ENCODE measurements at places on chromosomes 1 and 21.
A peak's percentile ranks its signal among the peaks of the same experiment; 100 is the strongest.

GRCh38 chr1:3884966-3885365 lies 15.1 kb downstream of the C1orf174 start:
- no peak for DNase-seq

DNA sequence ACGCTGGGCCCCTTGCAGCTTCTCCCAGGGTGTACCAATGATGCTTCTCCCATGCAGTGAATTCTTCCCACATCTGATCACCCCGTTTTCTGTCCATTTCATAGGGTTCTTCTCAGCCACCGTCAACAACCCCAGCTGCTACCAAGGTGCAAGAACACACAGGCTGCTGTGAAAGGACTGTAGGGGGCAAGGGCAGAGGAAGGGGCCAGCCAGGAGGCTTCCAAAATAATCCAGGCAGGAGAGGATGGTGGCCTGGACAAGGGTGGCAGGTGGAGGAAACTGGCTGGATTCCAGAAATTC lies 113.3 kb upstream of the WNT4 start:
- no peak for DNase-seq

- DNase-seq, result no peak
Measured at GRCh38 chr1:233127157-233127556, 168.4 kb downstream of the PCNX2 start.

DNA sequence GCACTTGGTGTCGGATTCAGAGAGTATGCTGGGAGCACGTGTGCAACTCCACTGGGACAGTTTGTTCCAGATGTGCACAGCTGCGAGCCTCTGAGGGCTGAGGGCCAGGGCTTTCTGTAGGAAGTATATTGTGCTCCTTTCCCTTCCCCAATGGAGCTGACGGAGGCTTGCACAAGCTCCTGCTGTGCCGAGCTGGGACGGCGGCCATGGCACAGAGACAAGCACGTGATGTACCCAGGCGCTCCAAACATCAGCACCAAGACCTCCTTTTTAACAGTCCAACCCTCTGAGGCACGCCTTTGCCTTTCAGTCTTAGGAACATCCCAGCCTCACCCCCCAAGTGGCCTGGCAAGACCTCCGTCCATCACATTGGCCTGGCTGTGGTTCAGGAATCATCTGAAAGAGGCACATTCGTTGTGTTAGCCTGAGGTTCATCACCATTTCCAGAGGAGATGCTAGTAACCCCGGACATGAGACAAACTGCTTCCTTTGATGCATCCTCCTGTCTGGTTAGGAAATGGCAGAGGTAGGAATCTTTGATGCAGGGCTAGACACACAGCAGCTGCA lies 339.2 kb upstream of the KAZN start:
- DNase-seq, result no peak

- DNase-seq, result peak; percentile 46
Measured at GRCh38 chr1:145999321-146000024, 3.1 kb upstream of the TXNIP start.

DNA sequence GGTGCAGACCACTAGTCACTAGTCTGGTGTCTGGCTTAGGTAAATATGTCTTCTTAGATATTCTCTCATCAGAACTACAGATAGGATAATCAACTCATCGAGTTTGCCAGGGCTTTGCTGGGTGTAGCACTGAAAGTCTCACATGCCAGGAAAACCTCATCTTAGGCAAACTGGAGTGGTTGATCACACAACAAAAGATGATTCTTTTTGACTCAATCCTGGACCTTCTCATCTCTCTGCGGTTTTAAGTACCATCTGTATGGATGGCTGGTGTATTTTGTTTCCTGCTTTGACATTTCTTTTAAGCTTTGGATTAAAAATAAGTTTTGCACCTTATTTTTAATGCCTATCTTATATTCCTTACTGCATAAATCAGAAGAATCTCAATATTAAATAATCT lies 11.3 kb downstream of the GBP2 start:
- DNase-seq, result no peak

GRCh38 chr1:10514490-10515235 lies 39.9 kb downstream of the PEX14 start:
- DNase-seq, result peak; percentile 55

DNA sequence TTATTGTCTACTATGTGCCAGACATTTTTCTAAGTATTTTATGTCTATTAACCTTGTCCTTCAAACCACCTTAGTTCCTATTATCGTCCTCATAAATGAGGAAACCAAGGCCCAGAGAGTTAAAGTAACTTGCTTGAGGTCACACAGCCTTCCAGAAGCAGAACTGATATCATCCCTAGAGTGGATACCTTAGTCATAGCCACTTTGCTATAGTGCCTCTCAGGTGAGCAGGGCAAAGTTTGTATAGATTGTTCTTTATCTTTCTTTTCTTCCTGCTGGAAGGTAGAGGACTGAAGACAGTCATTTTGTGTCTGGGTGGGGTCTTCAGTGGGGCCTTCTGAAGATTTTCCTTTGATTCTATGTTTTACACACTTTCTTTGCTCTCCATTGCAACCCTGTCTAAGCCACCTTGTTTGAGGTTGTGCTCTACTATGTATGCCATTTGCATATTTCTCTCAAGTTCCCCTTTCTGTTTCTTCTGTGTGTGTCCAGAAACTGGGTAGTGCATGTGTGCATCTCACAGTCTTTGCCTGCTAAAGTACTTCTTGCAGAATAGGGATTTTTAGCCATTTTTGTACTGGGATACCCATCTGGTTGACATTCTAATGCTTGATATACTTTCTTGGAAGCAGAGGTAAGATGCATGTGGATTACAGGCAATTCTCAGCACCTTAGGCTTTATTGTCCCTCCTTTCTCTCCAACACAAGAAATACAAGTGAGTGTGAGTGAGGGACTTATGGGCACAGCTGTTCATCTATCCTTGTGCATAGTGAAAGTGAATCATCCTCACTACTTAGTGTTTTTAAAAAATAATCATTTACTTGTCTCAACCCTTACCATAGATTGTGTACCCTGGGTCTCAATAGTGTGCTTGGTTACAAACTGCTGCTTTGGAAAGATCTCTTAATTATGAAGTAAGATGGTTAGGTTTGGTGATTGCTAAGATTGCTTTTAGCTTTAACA lies 207.6 kb upstream of the HMCN1 start:
- no peak for DNase-seq

Measured in CD4-positive, alpha-beta T cell treated with Interleukin-1 beta for 1 hour (primary cell).